Activated T-cell treated with anti-CD3 and anti-CD28 coated beads, Interleukin-2, amount 50 U/mL, for 72 hours (primary cell): ENCODE measurements at places on chromosomes 1 and 21.

DNA sequence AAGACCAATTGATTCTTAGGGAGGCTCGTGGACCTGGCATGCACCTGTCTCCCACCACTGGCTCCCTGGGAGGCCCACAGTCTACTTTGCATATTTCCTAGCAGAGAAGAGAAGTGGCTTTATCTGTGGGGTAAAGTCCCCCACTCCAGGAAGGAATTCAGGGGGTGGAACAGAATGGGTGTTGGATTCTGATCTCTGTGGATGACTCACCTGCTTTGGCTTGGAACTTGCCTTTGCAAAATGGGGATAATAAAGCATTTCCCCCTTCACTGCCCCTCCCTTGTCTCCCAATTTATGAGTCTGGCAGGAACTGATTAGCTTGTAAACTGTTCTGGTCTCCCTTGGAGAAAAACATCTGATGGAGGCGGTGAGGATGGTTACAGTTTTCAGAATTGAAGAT lies 21.2 kb upstream of the OTUD3 start:
- no peak for DNase-seq

GRCh38 chr1:224718470-224719053 lies 102.4 kb downstream of the CNIH3 start:
- no peak for DNase-seq

- DNase-seq, result peak; percentile 2
These were observed 79.2 kb downstream of the RNF220 start for GRCh38 chr1:44484155-44484688.

- no peak for DNase-seq
These were observed 3.5 kb upstream of the GSTM4 start for GRCh38 chr1:109652402-109652801.

DNA sequence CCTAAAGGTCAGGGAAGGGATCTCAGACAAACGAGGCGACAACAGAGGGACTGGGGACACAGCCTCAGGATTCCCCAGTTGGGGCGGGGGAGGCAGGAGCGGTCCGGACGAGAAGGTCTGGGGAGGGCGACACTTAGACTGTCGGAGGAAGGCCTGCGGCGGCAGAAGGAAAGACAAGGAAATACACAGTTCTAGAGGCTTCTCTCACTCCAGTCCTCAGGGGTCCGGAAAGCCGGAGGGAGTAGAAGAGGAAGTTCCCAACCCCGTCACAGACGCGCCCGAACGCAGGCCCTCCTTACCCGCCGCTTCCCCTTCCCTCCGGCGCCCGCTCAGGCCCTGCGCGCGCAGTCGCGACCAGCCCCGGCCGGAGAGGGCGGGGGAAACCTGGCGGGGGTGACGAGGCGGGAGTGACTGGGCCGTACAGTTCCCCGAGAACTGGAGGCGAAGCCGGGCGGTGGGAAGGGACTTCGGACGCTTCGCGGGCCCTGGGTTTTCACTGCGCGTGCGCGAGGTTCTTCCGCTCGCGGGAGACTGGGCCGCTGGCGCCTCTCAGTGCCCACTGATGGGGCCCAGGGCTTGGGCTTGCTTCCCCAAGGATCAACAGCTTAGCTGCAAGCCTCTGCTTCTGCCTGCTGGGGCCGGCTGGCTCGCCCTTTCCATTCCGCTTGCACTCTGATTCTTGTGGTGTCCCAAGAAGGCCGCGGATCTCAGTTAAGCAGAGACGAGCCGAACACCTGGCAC lies at the start of gene IPP:
IPP (minus strand) TSS at position 356 of the 741 bp plus-strand sequence. CDS start 4,242 bp downstream, outside the sequence.
- DNase-seq, result peak; percentile 98
